ENCODE measurements at places on chromosomes 2 and 18.

- DNase-seq = no peak
Observed at GRCh38 chr18:57802213-57803102, 657 bp downstream of the ATP8B1 start.

DNA sequence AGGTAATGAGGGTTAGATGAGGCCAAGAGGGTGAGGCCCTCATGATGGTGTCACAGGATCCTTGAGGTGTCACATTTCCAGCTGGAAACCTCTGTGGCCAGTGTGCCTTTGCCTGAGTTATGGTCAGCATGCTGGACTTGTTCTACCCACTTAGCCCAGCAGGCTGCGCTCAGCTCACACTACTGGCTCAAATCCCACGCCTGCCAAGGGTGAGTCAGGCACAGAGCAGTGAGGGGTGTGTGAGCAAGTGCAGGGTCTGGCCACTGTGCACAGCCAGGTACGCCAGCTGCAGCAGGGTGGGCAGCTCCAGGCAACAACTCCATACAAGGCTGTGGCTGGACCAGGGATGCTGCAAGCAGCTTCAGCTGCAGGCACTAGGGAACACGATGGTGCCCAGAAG, 616.6 kb upstream of the FSHR start:
- no peak for DNase-seq

- no peak for DNase-seq
Observed at GRCh38 chr2:63484481-63484880, 103.8 kb downstream of the WDPCP start.

DNA sequence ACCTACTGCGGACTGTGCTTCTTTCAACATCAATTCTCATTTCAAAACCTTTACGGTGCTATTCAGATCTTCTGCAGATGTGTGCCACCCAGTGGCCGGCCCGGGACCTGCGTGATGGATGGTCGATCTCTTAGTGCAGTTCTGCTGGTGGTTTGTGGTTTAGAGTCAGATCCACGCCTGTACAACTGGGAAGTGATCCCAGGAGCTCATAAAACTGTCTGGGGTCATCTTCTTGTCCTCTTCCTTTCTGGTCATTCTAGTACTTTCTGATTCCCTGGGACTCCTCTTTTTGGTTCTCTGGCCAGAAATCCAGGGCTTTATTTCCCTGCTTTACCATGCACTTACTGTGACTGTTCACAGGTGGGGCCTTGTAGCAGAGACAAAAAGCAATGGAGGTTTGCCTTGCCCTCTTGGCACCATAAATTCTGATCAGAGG, 15.8 kb upstream of the SELENOI start:
- peak; percentile 67 for DNase-seq

GRCh38 chr2:119306196-119306590, 60.4 kb downstream of the C2orf76 start:
- DNase-seq = no peak

DNA sequence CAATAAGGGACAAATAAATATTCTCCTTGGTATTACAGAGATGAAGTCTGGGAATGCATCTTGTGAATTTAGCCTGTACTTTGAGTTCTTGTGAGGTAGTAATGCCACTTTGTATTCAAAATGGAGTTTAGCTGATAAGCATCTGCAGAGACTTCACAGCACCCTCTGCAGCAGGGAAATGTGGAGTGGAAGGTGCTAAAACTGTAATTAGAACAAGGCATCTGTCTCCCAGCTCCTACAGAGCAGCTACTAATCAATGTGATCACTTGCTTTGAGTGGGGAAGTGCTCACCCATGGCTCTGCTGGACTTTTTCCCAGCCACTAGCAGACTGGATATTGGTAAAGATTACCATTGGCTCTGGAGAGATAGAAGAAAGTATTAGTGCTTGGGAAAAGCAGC, 56.2 kb upstream of the TMEFF2 start:
- no peak for DNase-seq

- DNase-seq = no peak
Observed at GRCh38 chr2:212968284-212969081, 182.9 kb downstream of the IKZF2 start.

- DNase-seq = no peak
Observed at GRCh38 chr2:156099382-156099781, 233.1 kb downstream of the NR4A2 start.

DNA sequence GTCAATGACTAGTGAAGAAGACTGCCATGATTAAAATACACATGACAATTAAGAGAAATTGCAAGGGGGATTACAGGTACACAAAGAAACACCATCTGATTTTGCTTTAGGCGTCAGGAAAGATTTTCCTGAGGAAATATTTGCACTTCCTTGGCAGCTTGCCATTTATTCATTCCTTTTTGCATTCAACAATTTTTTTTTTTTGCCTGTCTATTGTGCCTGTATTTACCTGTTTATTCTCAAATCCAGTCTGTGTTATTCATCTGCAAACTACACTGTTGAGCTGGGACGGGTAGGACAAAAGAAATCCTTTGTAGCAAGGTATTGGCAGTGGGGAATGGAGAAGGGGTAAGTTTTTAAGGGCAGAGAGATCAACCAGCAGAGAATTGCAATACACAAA, 31.8 kb downstream of the SMAD2 start:
- DNase-seq = no peak

GRCh38 chr2:240991378-240992263, 6.8 kb upstream of the SNED1 start:
- no peak for DNase-seq

DNA sequence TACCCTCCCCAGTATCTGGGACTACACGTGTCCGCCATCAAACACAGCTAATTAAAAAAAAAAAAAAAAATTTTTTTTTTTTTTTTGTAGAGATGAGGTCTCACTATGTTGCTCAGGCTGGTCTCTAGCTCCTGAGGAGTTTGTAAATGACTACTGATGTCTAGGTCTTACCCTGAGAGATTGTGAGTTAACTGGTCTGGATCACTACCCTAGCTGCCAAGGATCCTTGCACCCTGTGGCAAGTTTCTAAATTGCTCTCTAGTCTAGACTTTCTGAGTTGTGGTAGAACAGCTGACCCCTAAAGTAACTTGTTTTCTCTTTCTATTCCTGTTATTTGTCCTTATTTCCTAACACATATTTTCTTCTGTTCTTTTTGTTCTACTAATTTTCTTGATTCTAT, 44.5 kb downstream of the ABHD3 start:
- DNase-seq = no peak

- no peak for DNase-seq
Observed at GRCh38 chr18:68714366-68714711, 569 bp downstream of the TMX3 start.

- DNase-seq = no peak
Observed at GRCh38 chr2:222827417-222827816, 33.4 kb upstream of the ACSL3 start.

DNA sequence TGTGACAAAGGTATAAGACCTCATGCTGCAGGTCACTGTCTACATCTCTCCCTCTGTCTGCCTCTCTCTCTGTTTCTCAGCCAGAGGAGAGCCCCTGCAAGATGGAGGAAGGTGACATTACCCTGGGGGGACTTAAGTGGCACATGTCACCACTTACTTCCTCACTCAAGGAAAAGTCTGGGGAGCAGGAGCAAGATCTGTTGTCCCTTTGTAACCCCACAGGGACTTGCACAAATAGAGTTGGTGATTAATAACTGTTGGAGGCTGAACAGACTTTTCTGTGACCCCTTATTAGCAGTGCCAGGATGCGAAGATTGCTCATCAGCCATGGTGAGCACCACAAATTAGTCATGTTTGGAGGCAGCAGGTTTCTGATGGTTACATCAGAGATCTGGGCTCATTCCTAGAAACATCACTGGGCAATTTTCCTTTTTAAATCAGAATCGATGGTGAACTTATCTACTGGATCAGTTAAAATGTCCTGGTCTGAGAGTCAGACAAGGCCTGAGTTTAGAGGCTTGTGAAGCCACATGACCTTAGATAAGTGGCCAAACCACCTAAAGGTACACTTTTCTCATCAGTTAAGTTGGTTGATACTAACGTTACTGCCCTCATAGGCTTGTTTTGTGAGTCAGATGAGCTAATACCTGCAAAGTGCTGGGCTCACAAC, 81.2 kb upstream of the LTBP1 start:
- DNase-seq = no peak

- DNase-seq = no peak
Observed at GRCh38 chr18:13364721-13365205, 146.2 kb downstream of the LDLRAD4 start.

- DNase-seq = no peak
Observed at GRCh38 chr2:60350791-60351190, 202.7 kb downstream of the BCL11A start.

DNA sequence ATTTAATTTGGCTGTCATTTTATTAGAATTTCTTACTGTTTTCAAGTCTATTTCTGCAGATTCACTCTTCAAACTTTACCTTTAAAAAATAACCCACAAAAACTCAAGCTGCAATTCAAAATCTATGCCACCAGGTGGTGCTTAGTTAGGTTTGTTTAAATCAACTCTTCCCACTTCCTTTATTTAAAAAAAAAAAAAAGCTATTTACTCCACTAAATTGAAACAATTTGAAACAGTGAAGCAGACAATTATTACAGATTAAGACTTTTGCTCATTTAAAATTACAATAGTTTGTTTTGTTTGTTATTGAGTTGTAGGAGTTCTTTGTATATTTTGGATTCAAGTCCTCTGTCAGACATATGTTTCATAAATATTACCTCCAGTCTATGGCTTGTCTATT, 300.0 kb downstream of the PDE11A start:
- DNase-seq = no peak

GRCh38 chr2:10482460-10482859, 34.3 kb upstream of the ODC1 start:
- DNase-seq = no peak

DNA sequence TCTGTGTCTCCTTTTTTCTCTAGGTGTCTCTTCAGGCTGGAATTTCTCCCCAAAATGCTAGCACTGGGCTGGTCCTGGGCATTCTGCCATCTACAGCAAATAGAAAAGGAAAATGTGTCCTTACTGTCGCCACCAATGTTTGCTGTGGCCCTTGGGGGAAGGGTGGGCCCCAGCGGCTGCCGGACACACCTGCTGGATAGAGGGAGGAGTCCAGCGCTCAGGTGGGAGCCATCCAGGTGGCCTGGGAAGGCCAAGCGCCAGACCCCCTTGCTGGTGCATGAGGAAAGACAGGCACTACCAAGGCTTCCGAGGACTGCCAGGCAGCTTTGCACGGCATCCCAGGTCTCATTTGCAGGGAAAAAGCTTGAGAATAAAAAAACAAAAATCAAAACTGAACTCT, 147.7 kb upstream of the GATA6 start:
- DNase-seq = no peak

- no peak for DNase-seq
Observed at GRCh38 chr2:127531221-127531648, 4.2 kb upstream of the MYO7B start.

GRCh38 chr2:10235099-10235908, 67.4 kb upstream of the HPCAL1 start:
- no peak for DNase-seq

- DNase-seq = no peak
Observed at GRCh38 chr2:215454519-215455246, 18.8 kb upstream of the FN1 start.

- DNase-seq = no peak
Observed at GRCh38 chr2:64014628-64015027, 4.6 kb downstream of the VPS54 start.

GRCh38 chr2:97857553-97857952, 138.2 kb downstream of the TMEM131 start:
- no peak for DNase-seq

DNA sequence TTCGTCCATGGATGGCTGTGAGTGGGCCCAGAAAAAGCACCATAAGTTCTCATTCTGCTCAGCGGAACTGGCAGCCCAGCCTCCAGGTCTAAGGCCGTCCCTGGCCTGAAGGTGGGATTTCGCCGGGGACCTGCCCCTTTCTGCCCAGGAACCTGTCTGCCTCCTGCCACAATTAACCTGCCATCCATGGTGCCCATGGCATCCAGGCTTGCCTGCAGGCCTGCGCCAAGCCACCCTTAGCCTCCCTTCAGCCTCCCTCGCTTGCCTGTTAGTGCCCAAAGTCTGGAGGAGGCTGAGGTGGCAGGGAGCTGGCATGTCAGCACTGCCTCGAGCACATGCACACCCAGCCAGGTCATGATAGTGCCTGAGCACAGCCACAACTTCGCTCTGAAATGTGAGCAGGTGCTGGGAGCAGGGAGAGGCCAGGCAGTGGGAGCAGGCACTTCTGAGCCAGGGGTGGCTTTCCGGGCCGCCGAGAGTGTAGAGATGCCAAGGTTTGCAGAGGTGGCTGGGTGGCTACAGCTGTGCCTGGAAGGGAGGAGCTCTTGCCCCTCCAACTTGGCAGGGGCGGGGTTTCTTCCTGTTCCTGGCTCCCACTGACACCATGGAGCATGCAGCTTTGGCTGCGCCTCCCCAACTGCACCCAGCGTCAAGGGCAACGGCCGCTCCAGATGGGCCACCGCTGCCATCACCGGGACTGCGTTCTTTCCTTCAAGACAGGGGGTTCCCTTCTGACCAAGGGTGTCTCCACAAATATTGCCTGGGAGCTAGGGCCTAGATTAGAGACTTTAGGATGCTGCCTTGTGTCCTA, 648.9 kb upstream of the VRK2 start:
- no peak for DNase-seq

DNA sequence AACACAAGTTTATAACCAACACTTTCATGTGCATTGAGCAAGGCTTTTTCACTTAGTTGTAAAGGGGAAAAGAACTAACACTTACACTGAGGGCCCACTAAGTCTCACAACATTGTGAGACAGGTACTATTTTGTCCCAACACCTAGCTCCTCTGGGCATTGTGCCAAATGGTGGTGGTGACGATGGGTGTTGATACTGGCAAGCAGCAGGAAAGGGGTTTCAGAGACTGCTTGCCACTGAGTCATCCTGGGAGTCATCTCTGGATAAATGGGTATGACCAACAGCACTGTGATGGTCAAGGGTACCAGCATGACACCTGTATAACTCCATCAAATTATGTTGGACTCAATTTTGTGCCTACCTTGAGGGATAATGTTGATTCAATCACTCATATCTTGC, 138.8 kb upstream of the ITGA6 start:
- no peak for DNase-seq

- DNase-seq = no peak
Observed at GRCh38 chr18:52391810-52392559, 52.0 kb downstream of the DCC start.

DNA sequence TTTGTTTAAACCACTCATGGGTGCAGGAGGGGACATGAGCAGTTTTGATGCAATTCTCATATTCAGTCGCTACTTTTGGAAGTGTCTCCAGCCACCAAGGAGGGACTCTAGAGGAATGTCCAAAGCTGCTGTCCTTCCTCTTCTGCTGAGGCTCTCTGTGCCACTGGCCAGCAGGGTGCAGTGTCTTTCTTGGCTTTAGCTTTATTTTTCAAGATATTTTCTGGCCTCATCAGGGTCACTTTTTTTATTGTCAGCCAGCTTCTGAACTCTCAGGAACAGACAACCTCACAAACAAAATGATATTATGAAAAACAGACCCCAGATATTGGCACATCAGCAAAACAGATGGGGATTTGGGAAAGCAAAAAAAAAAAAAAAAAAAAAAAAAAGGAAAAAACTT, 289.3 kb upstream of the ZSWIM2 start:
- no peak for DNase-seq

All from stimulated activated CD4-positive, alpha-beta T cell treated with anti-CD3 and anti-CD28 coated beads, Interleukin-1b, Interleukin-23, amount 100 ng/mL, for 1 hour (primary cell).